Heart left ventricle (tissue), 16 donors: ENCODE measurements at places on chromosomes 16 and 17. TPM values are rescaled to one million over a fixed set of nuclear protein-coding genes. Genes with fewer than 3 reads are reported as not detected.

Gene PMFBP1
- polyA plus RNA-seq: 0.57 TPM

Gene KRT28
- polyA plus RNA-seq: not detected

Gene GPATCH8
- polyA plus RNA-seq: 15.1 TPM

Gene SLC6A4
- 0.04 TPM for polyA plus RNA-seq

Gene EMP2
- polyA plus RNA-seq: 34.5 TPM

Gene ALDH3A2
- polyA plus RNA-seq: 25.7 TPM

Gene GRB7
- 1.3 TPM for polyA plus RNA-seq

Gene SDR42E2
- not detected for polyA plus RNA-seq

Gene QRICH2
- polyA plus RNA-seq: 2.1 TPM

Gene FSCN2
- polyA plus RNA-seq: 0.28 TPM

Gene C16orf46
- polyA plus RNA-seq: 1.0 TPM

Gene HBZ
- not detected for polyA plus RNA-seq

Gene GUCY2D
- polyA plus RNA-seq: not detected

Gene TERB1
- polyA plus RNA-seq: not detected

Gene LPO
- not detected for polyA plus RNA-seq

Gene TNFRSF17
- polyA plus RNA-seq: not detected

Gene KRT24
- polyA plus RNA-seq: not detected

Gene SPN
- 1.3 TPM for polyA plus RNA-seq

Gene MYO15A
- 0.21 TPM for polyA plus RNA-seq

Gene GALK1
- 25.5 TPM for polyA plus RNA-seq

Gene TPSB2
- polyA plus RNA-seq: 2.0 TPM

Gene HOXB5
- polyA plus RNA-seq: 0.04 TPM

Gene KRTAP1-5
- not detected for polyA plus RNA-seq

Gene SCNN1B
- polyA plus RNA-seq: 0.34 TPM

Gene REXO5
- 1.6 TPM for polyA plus RNA-seq

Gene CD300A
- 1.5 TPM for polyA plus RNA-seq

Gene HBM
- not detected for polyA plus RNA-seq

Gene ANKRD40CL
- polyA plus RNA-seq: not detected

Gene CD300E
- 1.1 TPM for polyA plus RNA-seq

Gene BEAN1
- 0.30 TPM for polyA plus RNA-seq

Gene GP1BA
- polyA plus RNA-seq: 0.06 TPM

Gene HOXB1
- polyA plus RNA-seq: not detected

Gene SMIM22
- polyA plus RNA-seq: not detected

Gene ABCC12
- 0.08 TPM for polyA plus RNA-seq

Gene CCDC200
- polyA plus RNA-seq: not detected

Gene CHST5
- polyA plus RNA-seq: 0.61 TPM

Gene KRTAP4-9
- polyA plus RNA-seq: not detected

Gene TP53TG3
- polyA plus RNA-seq: not detected

Gene HAS3
- polyA plus RNA-seq: 0.72 TPM

Gene HBA2
- 90.1 TPM for polyA plus RNA-seq

Gene MYH2
- not detected for polyA plus RNA-seq

Gene ZNRF1
- 20.3 TPM for polyA plus RNA-seq

Gene RRAD
- 277 TPM for polyA plus RNA-seq

Gene YBX2
- polyA plus RNA-seq: 2.0 TPM

Gene NAGS
- polyA plus RNA-seq: 0.57 TPM

Gene CLEC3A
- polyA plus RNA-seq: not detected

Gene KCNG4
- not detected for polyA plus RNA-seq

Gene ABCA10
- 0.58 TPM for polyA plus RNA-seq

Gene SLC5A2
- polyA plus RNA-seq: 0.08 TPM

Gene CORO6
- polyA plus RNA-seq: 96.2 TPM

Gene EME1
- polyA plus RNA-seq: 0.22 TPM

Gene ALOX12
- polyA plus RNA-seq: not detected

Gene SARM1
- 4.4 TPM for polyA plus RNA-seq

Gene CCDC92B
- polyA plus RNA-seq: 0.03 TPM

Gene WFIKKN1
- polyA plus RNA-seq: 0.51 TPM
